A673 (cell line): ENCODE measurements at places on chromosomes 4 and X. TPM values are rescaled to one million over a fixed set of nuclear protein-coding genes. Genes with fewer than 3 reads are reported as not detected.
A peak's percentile ranks its signal among the peaks of the same experiment; 100 is the strongest.

The FDCSP gene
- total RNA-seq = not detected in 2 replicates

DNA sequence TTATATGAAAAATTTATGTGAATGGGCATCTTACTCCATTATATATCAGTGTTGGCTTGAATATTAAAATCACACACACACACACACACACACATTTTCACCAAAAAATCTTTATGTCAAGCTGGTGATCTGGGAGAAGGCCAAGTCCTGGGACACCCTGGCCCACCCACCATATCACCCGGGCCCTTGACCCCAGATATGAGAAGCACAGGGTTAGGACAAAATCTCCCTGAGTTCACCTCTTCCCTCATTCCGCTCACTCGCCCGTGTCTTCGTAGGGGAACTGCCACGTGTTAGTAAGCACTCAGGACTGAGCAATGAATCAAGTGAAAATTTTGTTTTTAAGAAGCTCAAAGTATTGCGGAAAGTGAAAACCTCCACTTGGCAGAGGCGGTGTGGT lies 103.8 kb upstream of the PSAPL1 start:
- no peak overlapping the region for H3K4me3 ChIP-seq
- no peaks in the 10 kb centered on the region for H3K36me3 ChIP-seq
- DNase-seq = no peak
- H3K27ac ChIP-seq = no peak overlapping the region
- no peaks in the 10 kb centered on the region for H3K27me3 ChIP-seq
- no peaks in the 10 kb centered on the region for H3K4me1 ChIP-seq

- no peak overlapping the region for H3K27ac ChIP-seq
- DNase-seq = no peak
- H3K4me3 ChIP-seq = no peak overlapping the region
- H3K4me1 ChIP-seq = no peaks in the 10 kb centered on the region
- no peaks in the 10 kb centered on the region for H3K36me3 ChIP-seq
Observed at GRCh38 chrX:105821471-105822121, 743 bp upstream of the NRK start.

DNA sequence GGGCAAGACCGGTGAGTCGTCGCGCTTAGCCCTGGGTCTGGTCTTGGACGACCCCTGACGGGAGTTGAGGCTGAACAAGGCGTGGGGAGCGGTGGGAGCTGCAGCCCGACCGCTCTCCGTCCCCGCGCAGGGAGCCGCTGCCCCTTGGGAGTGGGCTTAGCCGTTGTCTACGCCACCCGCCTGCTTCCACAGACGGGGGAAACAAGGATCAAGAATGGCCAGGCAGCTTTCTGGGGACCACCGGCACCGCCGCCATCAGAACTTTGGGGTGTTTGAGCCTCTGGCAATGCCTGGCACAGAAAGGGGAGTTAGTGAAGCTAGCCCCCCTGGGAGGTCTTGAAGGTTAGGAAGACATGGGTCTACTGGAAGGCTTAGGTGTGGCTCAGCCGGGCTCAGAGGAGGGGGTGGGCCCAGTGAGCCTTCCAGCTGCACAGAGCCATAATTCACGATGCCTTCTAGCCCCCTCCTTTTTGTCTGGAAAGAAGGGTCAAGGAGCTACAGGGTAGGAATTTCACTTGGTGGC lies 583 bp downstream of the RASL11B start:
- no peaks in the 10 kb centered on the region for H3K36me3 ChIP-seq
- peak overlapping the region; percentile 43 for H3K4me3 ChIP-seq
- H3K27me3 ChIP-seq = no peaks in the 10 kb centered on the region
- no peaks in the 10 kb centered on the region for H3K4me1 ChIP-seq

DNA sequence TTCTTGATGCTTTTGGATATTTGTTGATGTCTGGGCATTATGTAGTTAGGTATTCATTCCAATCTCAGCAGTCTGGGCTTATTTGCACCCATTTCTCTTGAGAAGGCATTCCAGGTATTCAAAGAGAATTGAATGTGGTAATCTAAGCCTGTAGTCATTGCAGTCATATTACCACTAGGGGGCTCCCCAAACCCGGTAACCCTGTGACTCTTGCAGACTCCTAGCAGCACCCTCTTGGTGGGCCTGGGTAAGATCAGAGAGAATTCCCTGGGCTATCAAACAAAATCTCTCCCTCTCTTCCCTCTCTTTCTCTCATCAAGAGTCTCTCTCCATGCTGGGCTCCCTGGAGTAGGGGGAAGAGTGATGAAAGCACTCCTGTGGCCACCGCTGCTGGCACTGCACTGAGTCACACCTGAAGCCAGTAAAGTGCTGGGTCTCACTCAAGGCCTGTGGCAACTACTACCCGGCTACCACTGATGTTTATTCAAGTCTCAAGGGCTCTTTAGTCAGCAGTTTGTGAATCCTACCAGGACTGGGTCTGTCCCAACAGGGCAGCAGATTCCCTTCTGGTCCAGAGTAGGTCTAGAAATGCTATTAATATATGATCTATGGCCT lies 187.7 kb upstream of the NUDT10 start:
- no peaks in the 10 kb centered on the region for H3K4me1 ChIP-seq
- H3K36me3 ChIP-seq = no peaks in the 10 kb centered on the region
- H3K27ac ChIP-seq = no peak overlapping the region
- H3K27me3 ChIP-seq = peaks cover 5% of the 10 kb centered on the region
- no peak overlapping the region for H3K4me3 ChIP-seq
- peak; percentile 73 for DNase-seq

DNA sequence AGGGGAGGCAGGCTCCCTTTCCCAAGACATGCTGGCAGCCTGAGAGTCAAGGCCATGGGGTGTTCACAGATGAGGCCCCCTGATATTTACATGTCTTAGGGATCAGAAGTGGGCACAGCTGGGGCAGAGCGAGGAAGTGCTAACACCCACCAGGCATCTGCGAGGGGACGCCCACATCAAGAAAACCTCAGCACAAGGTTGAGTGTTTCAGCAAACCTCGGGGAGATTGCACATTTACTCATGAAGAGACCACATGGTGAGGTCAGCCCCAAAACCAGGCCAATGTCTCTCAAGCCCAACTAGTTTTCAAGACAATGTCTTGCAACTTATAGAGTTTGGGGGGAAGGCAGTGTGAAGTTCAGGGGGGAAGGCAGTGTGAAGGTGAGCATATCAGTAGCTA lies 55.2 kb downstream of the CLNK start:
- H3K36me3 ChIP-seq = no peaks in the 10 kb centered on the region
- no peaks in the 10 kb centered on the region for H3K4me1 ChIP-seq
- H3K27ac ChIP-seq = no peak overlapping the region
- H3K4me3 ChIP-seq = no peak overlapping the region

- no peak for DNase-seq
- no peaks in the 10 kb centered on the region for H3K4me1 ChIP-seq
- no peaks in the 10 kb centered on the region for H3K27me3 ChIP-seq
- peaks cover 24% of the 10 kb centered on the region for H3K36me3 ChIP-seq
Observed at GRCh38 chr4:2637956-2638552, 101.6 kb downstream of the FAM193A start.
